HFF-Myc (cell line): ENCODE measurements at places on chromosomes 4 and X.

DNA sequence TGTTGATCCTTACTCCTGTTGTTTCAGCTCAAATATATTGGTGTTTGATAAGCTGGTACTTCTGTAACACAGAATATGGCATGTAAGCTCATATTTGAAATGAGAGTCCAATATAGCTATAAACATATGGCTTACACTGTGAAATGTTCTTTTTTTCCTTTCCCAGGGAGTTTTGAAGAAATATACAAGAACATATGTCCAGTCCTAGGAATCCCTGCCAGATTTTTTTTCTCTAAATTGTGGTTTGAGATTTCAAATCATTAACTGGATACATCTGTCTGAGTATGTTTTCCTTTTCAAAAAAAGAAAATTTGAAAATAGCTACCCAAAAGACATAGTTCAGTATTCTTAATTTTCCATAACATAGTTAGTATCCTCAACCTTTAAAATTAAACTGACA lies 60.2 kb downstream of the HMGB2 start:
- DNase-seq: no peak

DNA sequence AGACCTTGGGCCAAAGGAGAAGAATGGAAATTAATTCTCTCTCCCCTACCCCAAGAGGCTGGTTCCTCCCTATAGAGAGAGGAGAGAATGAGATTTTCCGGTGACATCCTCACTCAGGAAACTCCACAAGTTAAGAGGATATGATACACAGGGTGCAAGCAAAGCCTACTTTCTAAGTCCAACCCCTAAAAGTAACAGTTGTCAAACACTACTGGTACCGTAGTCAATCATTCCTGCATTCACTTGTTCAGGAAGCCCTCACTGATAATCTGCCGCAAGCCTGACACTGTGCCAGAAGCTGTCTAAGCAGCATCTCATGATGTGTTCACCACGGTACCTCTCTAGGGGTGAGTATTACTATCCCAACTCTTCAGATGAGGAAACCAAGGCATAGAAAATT lies 41.7 kb downstream of the KDR start:
- DNase-seq: no peak

- no peak for DNase-seq
These were observed 3.6 kb downstream of the OTUD4 start for GRCh38 chr4:145176641-145177432.

DNA sequence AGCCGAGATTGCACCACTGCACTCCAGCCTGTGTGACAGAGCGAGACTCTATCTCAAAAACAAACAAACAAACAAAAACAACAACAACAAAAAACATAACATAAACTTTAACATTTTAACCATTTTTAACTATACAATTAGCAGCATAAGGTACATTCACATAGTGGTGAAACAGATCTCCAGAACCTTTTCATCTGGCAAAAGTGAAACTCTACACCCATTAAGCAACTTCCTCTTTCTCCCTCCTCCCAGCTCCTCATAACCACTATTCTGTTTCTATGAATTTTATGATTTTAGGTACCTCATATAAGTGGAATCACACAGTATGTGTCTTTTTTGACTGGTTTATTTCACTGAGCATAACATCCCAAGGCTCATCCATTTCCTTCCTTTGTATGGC lies 103.6 kb downstream of the FAM13A start:
- DNase-seq: no peak

GRCh38 chrX:136210806-136211205 lies 40.4 kb downstream of the MAP7D3 start:
- no peak for DNase-seq

GRCh38 chrX:72129661-72130060 lies 2.1 kb downstream of the RTL5 start:
- DNase-seq: no peak
